ENCODE measurements at places on chromosomes 12 and 14.

- DNase-seq: no peak
Measured at GRCh38 chr12:47902131-47902639, 2.6 kb downstream of the VDR start.

- no peak for DNase-seq
Measured at GRCh38 chr12:101552277-101552676, 42.5 kb upstream of the MYBPC1 start.

GRCh38 chr14:54803926-54804537 is 98.6 kb downstream of the GCH1 start:
- DNase-seq: no peak

- no peak for DNase-seq
Measured at GRCh38 chr12:27345376-27345775, 12.7 kb downstream of the BMAL2 start.

GRCh38 chr14:69756298-69756697 is 10.6 kb upstream of the SRSF5 start:
- DNase-seq: no peak

- no peak for DNase-seq
Measured at GRCh38 chr12:49503674-49504180, 35.1 kb upstream of the KCNH3 start.

Measured in nephron progenitor cell (in vitro differentiated cells).